ENCODE measurements at places on chromosomes 2 and 18.

DNA sequence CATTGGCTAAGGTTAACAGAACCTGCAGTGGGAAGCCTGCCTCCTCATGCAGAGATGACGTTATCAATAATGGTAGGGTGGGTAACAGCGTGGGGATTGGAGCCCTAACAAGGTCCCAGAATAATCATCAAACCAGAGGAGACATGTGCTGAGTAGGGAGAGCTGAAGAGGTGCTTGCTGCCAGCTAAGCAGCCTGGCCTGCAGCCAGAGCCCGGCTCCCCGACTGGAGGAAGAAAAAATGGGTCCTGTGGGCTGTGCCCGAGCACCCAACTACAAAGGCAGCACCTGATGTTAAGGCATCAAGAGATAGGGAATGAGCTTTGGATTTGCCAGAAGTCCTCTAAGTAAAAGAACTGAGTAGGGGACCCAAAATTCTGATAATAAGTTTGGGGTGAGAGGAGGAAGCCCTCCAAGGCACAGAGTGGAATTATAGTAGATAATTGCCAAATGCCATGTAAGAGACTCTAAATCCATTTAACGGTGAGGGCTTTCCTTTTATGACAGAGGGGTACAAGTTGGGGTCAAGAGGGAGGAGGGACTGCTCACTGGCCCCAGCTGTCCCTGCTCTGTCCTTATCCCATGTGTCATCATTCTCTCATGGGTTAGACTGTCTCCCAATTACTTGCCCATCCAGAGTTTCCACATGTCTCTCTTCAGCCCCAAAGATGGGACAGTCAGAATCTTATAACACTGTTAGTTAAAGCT is 156.1 kb downstream of the ANTXR1 start:
- no peak for DNase-seq

DNA sequence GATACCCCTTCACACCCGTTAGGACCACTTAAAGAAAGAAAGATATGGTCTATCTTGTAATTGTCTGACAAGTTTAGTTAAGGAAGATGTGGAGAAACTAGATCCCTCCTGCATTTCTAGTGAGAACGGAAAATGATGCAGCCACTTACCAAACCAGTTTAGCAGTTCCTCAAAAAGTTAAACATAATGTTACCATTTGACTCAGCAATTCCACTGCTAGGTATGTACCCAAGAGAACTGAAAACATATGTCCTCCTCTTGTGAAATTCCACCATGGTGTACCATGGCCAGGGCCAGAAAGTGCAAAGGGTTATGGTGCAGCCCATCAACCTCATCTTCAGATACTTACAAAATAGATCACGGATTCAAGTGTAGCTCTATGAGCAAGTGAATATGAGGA is 79.0 kb upstream of the ID2 start:
- DNase-seq: no peak

DNA sequence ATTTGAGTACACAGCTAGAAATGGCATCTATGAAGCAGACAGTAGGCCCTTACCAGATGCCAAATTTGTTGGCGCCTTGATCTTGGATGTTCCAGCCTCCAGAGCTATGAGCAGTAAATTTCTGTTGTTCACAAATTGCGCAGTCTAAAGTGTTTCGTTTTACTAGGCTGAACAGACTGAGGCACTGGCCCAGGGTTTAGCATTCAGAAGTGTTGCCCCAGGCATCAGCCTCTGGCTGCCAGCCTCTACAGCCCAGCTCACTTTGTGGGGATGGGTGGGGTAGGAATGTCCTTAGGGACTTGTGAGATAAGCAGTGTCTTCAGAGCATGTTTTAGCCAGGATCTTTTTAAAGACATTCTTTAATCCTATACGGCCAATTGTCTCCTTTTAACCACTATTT is 51.5 kb upstream of the MGAT5 start:
- DNase-seq: no peak

GRCh38 chr2:68248361-68248760 is 4.0 kb downstream of the PPP3R1 start:
- DNase-seq: no peak

DNA sequence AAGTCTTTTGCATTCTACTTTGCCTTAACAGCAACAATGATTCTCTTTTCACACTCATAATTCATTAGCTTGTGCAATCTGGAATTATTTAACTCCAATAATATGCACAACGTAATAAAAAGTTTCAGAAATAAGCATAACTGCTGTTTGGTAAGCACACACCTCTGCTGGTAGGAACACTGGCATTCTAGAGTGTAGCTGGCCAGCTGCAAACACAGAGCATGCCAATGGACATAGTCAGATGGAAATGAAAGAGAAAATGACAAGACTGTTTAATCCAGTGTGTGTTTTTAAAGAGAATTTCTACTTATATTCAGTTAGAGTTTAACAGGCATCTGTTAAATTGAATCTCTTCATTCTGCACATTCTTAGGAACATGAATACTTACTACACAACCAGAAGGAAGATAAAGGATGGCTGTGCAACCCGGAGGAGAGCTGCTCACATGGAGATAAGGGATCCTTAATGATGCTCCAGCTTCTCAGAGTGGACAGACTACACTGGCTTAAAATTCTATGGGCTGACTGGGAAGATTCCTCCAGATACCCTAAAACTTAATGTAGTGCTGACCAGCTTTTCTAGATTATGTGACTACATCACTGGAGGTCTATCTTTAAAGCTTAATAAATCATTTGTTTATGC is 94.6 kb upstream of the CHAC2 start:
- no peak for DNase-seq

GRCh38 chr2:7013471-7014160 is 96.4 kb downstream of the RNF144A start:
- no peak for DNase-seq

GRCh38 chr18:77702686-77703085 is 453.0 kb downstream of the GALR1 start:
- no peak for DNase-seq

DNA sequence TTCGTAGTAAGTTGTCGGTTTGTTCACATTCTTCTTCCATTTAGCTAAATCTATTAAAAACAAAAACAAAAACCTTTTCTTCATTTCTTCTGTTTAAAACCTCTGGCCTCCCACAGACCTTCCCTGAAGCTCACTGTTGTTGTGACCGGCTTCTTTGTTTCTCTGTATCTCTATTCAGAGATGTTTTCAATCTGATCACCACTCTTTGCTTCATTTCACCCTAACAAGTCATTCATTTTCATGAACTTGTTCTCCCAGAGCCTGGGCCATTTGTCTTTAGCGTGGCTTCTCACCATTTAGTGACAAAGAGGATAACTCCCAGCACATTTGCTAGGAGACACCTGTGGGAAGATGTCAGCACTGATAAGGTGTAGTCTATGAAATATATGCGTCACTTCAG is 794.2 kb downstream of the ERBB4 start:
- DNase-seq: no peak

DNA sequence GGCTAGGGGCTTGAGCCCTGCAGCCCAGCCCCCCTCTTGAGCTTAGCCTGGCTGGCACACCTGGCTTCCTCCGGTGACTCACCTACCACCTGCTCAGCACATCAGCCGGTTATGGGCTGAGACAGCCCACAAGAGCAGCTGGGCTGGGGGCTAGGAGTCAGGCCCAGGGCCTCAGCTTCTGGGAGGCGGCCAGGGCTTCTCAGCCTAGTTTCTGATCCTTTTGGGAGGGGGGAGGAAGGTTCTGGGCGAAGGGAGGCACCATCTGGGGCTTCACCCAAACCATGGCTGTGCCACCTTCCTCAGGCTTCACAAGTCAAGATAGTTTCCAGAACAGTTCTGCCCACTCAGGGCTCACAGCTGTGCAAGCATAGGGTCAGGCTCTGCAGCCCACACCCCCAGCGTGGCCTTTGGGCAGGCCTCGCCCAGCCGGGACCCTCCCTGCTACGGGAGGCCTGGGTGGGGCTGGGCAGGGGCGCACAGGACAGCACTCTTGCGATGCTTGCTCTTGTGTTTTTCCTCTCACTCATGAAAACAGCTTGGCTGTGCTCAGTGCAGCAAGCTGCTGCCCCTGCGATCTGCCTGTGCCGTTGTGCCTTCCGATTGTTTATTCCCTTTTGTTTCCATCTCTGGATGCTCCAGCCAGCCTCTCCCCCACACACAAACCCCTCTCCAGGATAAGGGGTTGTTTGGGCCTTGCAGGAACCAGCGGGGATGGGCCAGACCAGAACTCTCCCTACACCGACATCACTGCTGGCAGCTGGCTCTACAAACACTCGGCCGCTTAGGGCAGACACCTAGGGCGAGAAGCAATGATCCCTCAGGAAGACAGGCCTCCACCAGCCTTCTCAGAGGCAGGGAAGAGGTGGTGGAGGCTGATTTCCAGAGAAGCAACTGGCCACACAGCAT is 26.1 kb upstream of the SEMA4C start:
- DNase-seq: no peak

GRCh38 chr2:166792808-166793207 is 95.5 kb upstream of the XIRP2 start:
- DNase-seq: no peak

- DNase-seq: no peak
These were observed 368.1 kb upstream of the KYNU start for GRCh38 chr2:142509401-142509800.

GRCh38 chr2:58532641-58533040 is 291.5 kb upstream of the FANCL start:
- DNase-seq: no peak

DNA sequence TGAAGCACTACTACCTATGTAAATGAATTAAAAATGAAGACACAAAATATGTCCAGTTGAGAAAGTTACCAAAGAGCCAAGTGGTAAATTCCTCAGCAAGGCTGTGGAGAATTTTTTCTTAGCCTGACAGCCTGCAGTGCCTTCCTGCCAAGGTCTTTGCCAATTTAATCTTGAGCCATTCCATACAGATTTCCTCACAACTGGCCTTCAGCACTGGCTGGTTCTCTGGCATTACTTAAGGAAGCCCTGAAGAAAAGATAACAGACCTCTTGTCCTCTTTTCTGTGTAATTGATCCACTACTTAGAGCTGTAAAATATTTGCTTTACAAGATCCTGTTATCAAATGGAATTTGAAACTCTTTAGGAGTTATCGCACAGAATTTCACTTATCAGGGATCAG is 334.2 kb upstream of the LRRTM1 start:
- no peak for DNase-seq

- no peak for DNase-seq
These were observed 536.9 kb downstream of the TMX3 start for GRCh38 chr18:68177807-68178702.

GRCh38 chr2:128314348-128315121 is 4.1 kb downstream of the HS6ST1 start:
- no peak for DNase-seq

GRCh38 chr2:207937823-207938222 is 87.5 kb downstream of the PLEKHM3 start:
- DNase-seq: no peak

DNA sequence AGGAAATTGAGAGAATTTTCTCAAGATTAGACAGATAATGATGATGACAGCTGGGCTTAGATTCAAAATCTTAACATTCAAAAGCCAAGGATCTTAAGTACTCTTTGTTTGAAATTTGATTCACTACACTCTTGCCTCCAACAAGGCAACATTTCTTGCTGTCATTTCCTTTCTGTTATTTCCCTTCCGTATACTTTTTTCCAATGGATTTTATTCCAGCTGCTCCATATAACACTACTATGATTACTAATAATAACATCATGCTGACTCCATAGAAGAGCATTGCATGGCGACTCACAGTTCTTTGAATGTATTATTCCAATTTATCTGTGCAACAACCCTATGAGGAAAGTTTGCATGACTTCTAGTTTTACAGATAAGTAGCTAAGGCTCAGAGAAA is 33.9 kb upstream of the CCDC102B start:
- DNase-seq: no peak

GRCh38 chr2:8243748-8244400 is 438.0 kb upstream of the ID2 start:
- DNase-seq: no peak

DNA sequence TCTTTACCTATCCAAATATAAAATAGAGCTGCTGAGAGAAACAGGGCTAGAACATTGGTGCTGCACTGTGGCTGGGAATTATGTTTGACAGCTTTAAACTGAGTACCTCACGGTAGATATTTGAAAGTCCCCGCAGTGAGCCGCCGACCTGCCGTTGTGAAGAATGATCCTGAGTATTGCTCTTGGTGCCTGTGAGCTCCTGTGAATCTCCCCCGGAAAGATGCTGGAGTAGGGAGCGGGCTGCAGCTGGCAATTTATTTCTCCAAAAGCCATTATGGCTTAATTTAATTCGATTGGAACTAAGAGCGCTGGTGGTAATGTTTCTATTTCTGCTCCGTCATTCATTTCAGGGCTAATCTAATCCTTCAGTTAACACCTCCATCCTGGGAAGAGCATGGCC is 129.4 kb upstream of the TPO start:
- no peak for DNase-seq

DNA sequence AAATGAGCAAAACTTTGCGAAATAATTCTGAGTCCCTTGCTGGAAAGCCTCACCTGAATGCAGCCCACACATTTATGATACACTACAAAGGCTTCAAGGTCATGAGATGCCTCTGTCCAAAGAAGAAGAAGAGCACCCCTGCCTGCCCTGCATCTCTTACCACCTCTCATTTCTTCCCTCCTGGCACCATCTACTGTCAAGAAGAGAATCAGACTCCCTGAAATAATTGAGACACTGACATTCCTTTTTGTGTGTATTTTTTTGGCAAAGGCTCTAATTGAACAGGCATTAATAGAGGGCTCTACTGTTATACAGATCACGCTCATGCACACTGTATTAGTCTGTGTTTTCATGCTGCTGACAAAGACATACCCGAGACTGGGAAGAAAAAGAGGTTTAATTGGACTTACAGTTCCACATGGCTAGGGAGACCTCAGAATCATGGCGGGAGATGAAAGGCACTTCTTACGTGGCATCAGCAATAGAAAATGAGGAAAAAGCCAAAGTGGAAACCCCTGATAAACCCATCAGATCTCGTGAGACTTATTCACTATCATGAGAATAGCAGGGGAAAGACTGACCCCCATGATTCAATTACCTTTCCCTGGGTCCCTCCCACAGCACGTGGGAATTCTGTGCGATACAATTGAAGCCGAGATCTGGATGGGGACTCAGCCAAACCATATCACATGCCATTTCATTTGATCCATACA is 176.3 kb downstream of the ALPK2 start:
- DNase-seq: no peak

DNA sequence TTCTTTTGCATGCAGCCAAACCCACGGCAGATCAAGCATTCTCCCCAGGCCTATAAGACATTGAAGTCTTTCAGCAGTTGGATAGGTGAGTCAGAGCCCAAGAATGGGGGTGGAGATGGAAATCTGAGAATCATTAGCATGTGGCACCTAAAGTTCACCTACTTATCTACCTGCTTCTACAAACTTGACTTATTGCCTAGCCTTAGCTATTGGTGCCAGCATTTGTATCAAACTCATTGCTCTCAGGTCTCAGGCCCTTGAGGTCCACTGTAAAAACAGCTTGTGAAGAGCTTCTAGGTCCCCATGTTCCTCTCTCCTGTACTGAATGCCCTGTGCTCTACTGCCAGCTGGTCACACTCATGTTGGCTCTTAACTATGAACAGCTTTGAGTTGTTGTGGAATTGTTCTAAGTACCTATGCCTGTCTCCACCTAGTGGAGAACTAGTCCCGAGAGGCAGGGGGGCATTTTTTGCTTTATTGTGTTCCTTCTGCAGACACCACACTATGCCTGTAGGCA is 278.4 kb upstream of the SPRED2 start:
- no peak for DNase-seq

Measured in cerebellar nuclear complex (tissue), 1 donor.